Activated CD8-positive, alpha-beta memory T cell treated with anti-CD3 and anti-CD28 coated beads for 1 hour (primary cell): ENCODE measurements at places on chromosomes 3 and 15.
A peak's percentile ranks its signal among the peaks of the same experiment; 100 is the strongest.

- no peak for DNase-seq
Observed at GRCh38 chr15:57358571-57358970, 17.7 kb upstream of the CGNL1 start.

GRCh38 chr3:178665747-178666146 lies 129.5 kb downstream of the KCNMB2 start:
- no peak for DNase-seq

GRCh38 chr3:169641167-169641566 lies 22.3 kb downstream of the MECOM start:
- DNase-seq = no peak

DNA sequence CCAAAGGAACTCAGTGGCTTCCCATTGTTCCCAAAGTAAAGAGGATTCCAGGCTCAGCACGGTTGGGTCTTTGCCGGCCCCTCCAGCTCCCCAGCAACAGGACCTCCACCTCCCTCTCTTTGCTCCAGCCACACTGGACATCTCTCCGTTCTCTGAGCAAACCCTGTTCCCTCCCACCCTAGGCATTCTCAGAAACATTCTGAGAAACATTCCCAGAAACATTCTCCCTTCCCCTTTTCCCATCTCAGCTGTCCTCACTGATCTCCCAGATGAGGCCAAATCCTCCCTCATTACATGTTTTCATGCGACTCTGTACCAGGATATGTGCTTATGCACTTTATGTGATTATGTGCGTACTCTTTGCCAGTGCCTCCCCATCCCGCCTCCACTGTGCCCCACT lies 14.1 kb downstream of the CCDC33 start:
- DNase-seq = no peak

DNA sequence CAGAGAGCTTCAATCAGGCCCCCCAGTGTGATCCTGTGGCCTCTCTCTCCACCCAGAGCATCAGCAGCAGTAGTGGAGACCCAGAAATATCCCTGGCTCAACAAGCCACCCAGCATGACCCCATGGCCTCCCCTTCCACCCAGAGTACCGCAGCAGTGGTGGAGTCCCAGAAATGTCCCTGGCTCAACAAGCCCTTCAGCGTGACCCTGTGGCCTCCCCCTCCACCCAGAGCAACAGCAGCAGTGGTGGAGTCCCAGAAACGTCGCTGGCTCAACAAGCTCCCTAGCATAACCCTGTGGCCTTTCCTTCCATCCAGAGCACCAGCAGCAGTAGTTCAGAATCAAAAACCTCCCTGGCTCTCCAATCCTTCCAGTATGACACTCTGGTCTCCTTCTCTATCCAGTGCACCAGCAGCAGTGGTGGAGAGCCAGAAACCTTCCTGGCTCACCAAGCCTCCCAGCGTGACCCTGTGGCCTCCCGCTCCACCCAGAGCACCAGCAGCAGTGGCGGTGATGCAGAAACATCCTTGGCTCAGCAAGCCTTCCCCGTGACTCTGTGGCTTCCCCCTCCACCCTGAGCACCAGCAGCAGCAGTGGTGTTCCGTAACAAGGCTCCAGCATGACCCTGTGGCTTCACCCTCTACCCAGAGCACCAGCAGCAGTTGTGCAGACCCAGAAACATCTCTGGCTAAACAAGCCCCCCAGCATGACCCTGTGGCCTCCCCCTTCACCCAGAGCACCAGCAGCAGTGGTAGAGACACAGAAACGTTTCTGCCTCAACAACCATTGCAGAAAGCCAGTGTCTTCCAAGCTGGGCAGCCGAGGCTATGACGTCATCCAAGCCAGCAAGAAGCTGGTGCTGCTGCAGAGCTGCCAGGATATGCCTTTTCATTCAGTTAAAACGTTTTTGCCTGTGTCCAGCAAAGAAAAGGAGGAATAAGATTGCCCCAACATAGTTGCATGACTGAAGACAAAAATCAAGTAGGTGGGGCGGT lies 61.3 kb upstream of the TAMM41 start:
- DNase-seq = no peak

DNA sequence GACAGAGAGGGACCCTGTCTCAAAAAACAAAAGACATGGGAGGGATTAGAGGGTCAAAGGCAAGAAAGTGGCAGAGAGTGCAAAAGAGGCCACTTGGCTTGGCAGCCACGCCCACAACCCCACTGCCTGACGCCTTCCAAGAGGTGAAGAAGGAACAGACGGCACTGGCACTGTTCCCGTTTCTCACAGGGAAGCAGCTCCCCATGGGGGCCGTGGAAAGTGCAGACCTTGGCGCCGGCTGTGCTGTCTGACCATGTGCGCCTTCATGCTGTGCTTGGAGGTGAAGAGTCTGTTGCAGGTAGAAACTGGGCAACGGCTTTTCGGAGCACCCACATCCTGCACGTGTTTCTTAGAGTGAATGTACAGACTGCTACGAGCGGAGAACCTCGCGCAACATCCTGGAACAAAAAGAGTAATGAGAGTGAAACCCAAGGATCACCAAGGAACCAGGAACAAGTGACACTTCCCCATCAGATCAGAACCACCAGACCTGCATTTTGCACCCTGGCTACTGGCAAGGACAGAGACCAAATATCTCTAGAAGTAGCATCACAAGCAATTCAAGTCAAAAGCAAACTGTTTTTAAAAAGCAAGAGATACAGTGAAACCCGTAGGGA lies 9.7 kb downstream of the ZXDC start:
- no peak for DNase-seq

GRCh38 chr3:24410860-24411259 lies 83.8 kb downstream of the THRB start:
- DNase-seq = no peak

- DNase-seq = no peak
Observed at GRCh38 chr3:141051443-141052200, 475 bp downstream of the SPSB4 start.

DNA sequence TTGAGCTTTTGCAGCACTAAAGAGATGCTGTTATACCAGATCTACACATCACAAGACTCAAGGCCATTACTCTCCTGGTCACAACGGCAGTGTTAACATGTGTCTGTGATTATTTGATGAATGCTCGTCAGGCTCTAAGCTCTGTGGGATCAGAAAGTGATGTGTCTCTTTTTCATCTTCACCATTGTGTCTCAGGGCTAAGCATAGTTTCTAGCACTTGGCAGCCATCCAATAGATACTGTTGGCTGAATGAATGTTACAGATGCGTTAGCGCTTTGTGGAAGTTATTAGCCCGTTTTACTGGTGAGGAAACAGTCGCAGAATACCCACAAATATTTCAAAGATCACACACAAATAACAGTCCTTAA lies 1.2 kb upstream of the FAM81A start:
- no peak for DNase-seq

- no peak for DNase-seq
Observed at GRCh38 chr15:92112180-92112579, 258.7 kb downstream of the SLCO3A1 start.

- DNase-seq = no peak
Observed at GRCh38 chr15:81023483-81024264, 23.0 kb downstream of the TLNRD1 start.

DNA sequence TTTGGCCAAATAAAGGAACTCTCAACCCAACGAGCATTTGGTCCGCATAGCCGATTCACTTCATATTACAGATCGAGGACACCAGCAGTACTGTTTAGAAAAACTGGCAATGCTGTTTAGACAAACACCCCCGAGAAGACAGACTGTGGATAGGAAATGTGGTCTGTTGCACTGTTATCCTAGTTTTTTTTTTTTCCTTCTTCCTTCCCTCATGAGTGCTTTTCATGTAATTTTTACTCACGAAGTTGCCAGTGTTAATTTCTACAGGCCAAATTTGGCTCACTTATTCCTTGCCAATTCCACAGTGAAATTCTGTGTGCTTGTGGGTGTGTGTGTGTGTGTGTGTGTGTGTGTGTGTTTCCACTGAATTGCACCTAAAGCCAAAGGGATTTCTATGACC lies 165.7 kb downstream of the FOXP1 start:
- no peak for DNase-seq

DNA sequence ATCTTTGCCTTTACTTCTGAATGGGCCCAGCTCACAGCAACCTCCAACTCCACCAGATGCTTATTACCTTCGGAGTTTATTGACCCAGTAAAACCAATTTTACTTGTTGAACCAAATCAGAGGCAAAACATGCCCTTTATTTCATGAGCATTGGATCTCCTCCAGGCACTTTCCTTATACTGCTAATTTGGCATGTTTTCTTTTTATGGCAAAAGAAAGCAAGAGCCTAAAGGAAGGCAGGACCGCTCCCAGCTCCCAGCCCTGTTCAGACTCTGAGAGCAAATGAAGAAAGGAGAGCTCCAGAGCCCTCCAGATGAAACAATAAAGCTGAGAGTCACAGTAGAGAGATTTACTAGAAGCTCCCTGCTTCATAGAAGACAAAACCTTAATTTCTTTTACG lies 81.5 kb upstream of the NR2E3 start:
- no peak for DNase-seq

DNA sequence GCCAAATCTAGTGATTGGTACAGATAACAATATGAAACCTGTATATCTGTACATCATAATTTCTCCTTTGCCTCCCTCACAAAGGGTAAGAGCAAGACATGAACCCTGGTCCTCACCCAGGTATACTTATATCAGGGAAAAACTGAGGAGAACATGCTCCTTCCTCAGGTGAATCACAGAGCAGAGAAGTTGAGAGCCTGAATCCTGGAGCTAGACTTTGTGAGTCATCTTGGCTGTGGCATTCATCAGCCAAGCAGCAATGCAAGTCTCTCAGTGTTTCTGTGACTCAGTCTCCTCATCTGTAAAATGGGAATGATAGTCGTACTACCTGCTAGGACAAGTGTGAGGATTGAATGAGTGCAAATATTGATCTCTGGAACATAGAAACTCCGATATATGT lies 165.7 kb upstream of the ADAMTS9 start:
- no peak for DNase-seq

DNA sequence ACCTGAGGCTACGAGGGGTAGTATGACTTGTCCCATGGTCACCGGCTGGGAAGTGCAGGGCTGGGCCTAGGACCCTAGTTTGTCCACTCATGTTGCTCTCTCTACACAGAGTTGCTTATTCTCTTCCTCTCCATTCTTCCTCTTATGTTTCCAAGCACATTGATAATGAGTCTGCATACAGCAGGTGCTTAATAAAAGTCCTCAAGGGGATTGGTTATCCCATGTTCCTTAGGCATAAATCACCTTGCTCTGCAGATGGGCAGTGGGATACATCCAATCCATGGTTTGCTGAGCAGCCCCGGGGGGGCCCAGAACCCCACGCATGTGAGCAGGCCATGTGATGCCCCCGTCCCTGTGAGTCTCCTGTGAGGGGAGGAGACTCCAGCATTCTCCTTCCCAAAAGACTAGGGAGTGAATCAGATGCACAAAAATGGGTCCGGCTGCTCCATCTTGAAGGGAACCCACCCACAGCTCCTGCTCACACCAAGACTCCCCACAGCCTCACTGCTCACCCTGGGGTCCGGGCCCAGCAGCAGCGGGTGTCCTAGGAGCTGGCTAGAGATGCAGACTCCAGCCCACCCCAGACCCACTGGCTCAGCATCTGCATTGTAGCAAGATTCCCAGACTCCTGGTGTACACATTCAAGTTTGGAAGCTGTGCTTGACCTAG lies 139.9 kb downstream of the NUP210 start:
- DNase-seq = no peak

- no peak for DNase-seq
Observed at GRCh38 chr3:9136746-9137465, 112.5 kb downstream of the SRGAP3 start.

DNA sequence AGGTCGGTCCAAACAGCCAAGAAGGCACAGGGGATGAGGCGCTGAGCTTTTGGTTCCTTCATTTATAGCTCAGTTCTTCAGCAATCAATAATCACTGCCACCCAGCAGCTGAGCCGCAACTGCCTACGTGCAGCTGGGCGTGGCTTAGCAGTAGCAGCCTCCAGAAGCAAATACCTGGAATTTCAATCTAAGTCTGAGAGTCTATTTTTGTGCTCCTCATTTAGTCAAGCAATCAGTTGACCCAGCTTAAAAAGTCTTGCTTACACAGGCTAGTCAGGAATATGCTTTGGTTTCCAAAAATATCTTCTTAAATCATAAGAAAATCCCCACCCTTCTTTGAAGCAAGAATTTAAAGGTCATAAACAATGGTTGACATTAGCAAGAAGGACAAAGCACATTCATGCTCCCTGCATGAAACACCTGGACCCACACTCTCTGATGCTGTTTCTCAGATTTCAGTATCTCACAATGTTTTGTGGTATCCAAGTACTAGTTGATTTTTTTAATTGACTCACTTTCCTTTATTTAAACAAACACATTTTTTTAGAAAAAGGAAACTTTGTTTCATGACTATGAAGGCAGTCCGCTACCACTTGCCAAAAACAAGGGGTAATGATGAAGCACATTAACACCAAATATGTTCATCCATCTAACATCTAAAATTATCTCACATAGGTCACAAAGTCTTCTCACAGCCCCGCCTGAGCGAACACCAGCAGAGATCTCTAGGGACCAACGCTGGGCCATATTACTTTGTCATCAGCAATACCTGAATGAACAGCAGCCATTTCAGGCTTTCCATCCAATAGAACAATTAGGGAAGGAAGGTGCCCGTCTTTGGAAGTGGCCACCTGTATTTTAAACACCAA lies 106.1 kb downstream of the OXNAD1 start:
- DNase-seq = no peak

- peak; percentile 63 for DNase-seq
Observed at GRCh38 chr15:91853511-91853947, at the start of gene SLCO3A1. Gene SLCO3A1, plus strand, starts transcription at chr15:91853708.

GRCh38 chr15:72368899-72369298 lies 6.9 kb downstream of the HEXA start:
- DNase-seq = no peak

DNA sequence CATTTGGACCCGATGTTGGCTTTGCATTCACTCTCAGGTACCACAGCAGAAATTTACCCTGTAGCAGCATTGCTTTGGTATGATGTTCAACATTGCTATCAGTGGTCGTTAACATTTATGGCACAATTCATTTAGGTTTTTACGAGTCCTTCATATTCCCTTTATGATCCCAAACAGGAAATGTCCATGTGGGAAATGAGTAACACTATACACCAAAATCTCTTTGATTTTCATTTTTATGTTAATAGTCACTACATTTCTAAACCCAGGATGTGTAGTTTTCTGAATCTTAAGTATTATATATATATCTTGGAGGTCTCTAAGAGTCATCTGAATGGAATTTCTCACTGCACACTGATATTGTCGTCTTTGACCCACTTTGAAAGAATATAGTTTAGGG lies 78.5 kb upstream of the RBMS3 start:
- DNase-seq = no peak

DNA sequence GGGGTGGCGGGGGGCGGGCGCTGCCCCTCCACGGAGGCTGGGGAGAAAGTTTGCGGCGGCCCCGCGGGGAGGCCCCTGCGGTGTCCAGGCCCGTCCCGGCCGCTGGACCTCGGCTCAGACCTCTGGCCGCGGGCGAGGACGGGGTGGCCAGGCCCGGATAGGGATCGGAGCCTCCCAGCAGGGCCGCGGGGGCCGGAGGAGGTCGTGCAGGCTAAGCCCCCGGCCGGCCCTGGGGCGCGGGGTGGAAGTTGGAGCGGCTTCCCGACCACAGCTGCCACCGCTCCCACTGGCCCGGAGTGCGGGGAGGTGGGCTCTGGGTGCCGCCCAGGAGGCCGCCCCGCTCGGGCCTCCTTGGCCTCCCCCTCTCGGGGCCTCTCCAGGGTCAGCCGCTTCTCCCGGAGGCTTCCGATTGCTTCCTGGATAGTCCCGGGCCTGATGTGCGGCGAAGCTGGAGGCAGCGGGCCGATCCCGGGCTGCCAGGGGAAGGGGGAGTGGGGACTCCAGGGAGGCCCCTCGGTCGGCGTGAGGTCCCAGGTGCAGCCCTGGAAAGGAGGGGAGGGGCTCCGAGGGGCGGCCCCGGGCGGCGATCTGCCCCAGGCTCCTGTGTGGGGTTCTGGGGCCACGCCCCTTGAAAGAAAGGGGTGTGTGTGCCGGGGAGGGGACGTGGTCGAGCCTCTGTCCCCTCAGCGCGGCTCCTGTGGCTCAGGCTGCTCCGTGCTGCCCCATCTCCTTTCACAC lies 907 bp downstream of the PLXNA1 start:
- DNase-seq = peak; percentile 17
